H1 (cell line): ENCODE measurements at places on chromosomes 6 and 20.

GRCh38 chr6:151166180-151166579, 73.6 kb upstream of the AKAP12 start:
- DNase-seq, result no peak
- no peak overlapping the region for H3K27ac ChIP-seq
- no peaks in the 10 kb centered on the region for H3K36me3 ChIP-seq
- no peak overlapping the region for H3K4me3 ChIP-seq

DNA sequence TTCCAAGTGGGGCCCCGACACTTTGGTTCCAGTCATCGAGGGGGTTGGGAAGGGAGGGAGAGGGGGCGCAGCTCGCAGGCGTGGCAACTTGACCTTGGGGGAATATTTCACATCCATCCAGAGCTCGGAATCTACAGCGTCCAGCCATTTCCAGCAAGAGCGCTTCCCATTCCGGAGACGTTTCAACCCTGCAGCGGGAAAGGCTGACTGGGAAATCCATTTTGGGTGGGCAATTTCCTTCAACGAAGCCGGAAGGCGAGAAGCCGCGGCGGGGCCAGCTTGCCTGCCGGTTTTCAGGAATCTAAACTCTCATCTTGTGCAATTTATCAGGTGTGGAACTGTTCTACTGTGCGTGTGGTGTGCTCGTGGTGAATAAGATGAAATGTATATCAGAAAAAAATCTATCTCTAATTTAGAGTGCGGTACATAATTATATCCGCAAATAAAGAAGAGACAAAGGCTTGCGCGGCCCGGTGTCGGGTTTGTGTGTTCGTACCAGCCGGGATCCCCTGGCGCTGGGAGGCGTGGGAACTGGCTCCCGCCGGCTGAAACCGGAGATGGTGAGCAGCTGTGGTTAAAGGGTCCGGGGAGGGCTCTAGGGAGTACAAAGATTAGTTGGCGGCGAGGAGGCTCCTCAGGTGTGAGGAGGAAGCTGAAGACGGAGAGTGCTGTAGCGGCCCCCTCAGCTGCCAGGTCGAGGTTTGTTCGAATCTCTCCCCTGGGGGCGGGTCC, 4.8 kb downstream of the SLC32A1 start:
- peak overlapping the region; percentile 59 for H3K4me3 ChIP-seq
- peaks cover 65% of the 10 kb centered on the region for H3K27me3 ChIP-seq
- H3K36me3 ChIP-seq, result no peaks in the 10 kb centered on the region
- no peak overlapping the region for H3K27ac ChIP-seq

GRCh38 chr6:45466686-45467085, 89.0 kb upstream of the SUPT3H start:
- no peaks in the 10 kb centered on the region for H3K36me3 ChIP-seq
- no peak for DNase-seq
- H3K4me3 ChIP-seq, result no peak overlapping the region
- no peak overlapping the region for H3K27ac ChIP-seq

- H3K4me3 ChIP-seq, result no peak overlapping the region
- H3K36me3 ChIP-seq, result no peaks in the 10 kb centered on the region
- H3K4me1 ChIP-seq, result no peaks in the 10 kb centered on the region; the same call in 1 of the 2 replicates
- no peak for DNase-seq
- H3K27me3 ChIP-seq, result no peaks in the 10 kb centered on the region
These were observed 41.3 kb downstream of the NCOA3 start for GRCh38 chr20:47543006-47543431.

GRCh38 chr20:5767493-5768098, 17.4 kb downstream of the SHLD1 start:
- H3K36me3 ChIP-seq, result no peaks in the 10 kb centered on the region
- no peak overlapping the region for H3K27ac ChIP-seq
- H3K4me3 ChIP-seq, result no peak overlapping the region
- H3K4me1 ChIP-seq, result no peaks in the 10 kb centered on the region
- no peaks in the 10 kb centered on the region for H3K27me3 ChIP-seq
- DNase-seq, result no peak

GRCh38 chr6:170049641-170050561, 241.0 kb downstream of the DLL1 start:
- H3K36me3 ChIP-seq, result no peaks in the 10 kb centered on the region
- no peak for DNase-seq
- no peak overlapping the region for H3K4me3 ChIP-seq
- H3K27me3 ChIP-seq, result no peaks in the 10 kb centered on the region
- H3K4me1 ChIP-seq, result no peaks in the 10 kb centered on the region; the same call in 1 of the 2 replicates
- no peak overlapping the region for H3K27ac ChIP-seq

DNA sequence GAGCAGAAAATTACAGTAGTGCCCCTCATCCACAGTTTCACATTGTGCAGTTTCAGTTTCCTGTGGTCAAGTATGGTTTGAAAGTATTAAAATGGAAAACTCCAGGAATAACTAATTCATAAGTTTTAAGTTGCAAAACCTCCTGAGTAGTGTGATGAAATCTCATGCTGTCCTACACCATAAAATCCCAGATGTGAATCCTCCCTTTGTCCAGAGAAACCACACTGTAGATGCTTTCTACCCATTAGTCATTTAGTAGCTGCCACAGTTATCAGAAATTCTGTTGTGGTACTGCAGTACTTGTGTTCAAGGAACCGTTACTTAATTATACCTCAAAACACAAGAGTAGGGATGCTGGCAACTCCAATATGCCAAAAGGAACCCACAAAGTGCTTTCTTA, 74.7 kb downstream of the PTCHD4 start:
- DNase-seq, result no peak
- no peaks in the 10 kb centered on the region for H3K4me1 ChIP-seq
- no peak overlapping the region for H3K27ac ChIP-seq
- no peaks in the 10 kb centered on the region for H3K36me3 ChIP-seq
- no peak overlapping the region for H3K4me3 ChIP-seq
- H3K27me3 ChIP-seq, result no peaks in the 10 kb centered on the region

GRCh38 chr20:48621376-48622078, 206.3 kb downstream of the PREX1 start:
- H3K27ac ChIP-seq, result no peak overlapping the region
- H3K4me1 ChIP-seq, result peaks cover 4% of the 10 kb centered on the region; the same call in 1 of the 2 replicates
- H3K36me3 ChIP-seq, result no peaks in the 10 kb centered on the region

DNA sequence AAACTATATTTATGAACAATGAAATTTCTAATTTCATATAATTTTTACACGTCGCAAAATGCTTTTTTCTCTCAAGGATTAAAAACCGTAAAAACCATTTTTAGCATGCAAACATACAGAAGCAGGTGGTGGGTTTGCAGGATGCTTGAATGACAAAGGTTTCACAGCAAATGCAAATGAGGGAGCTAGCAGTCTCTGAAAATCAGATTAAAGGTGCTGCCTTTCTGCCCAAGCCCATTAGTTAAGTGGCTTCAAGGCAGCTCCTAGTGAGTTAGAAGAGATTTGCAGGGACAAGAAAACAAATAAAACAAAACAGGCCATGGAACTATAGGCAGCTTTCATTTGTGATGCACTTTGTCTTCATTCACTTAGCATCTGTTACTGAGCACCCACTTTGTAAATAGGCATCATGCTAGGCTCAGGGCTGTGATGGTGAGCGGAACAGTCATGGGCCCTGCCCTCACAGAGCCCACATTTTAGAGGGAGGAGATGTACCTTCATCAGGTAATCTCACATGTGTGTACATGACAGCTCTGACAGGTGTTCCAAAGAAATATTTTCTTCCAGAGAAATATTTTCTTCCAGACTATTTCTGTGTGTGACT, 29.5 kb downstream of the NAPB start:
- H3K27me3 ChIP-seq, result no peaks in the 10 kb centered on the region
- H3K36me3 ChIP-seq, result peaks cover 31% of the 10 kb centered on the region
- no peak overlapping the region for H3K27ac ChIP-seq
- no peak for DNase-seq
- peaks cover 14% of the 10 kb centered on the region for H3K4me1 ChIP-seq
- no peak overlapping the region; the same call in 1 of the 2 replicates for H3K4me3 ChIP-seq

- H3K4me1 ChIP-seq, result no peaks in the 10 kb centered on the region
- no peaks in the 10 kb centered on the region for H3K27me3 ChIP-seq
- DNase-seq, result no peak
- H3K4me3 ChIP-seq, result no peak overlapping the region
- no peak overlapping the region for H3K27ac ChIP-seq
- H3K36me3 ChIP-seq, result no peaks in the 10 kb centered on the region
These were observed 94.2 kb downstream of the UTRN start for GRCh38 chr6:144379356-144379755.

- no peak for DNase-seq
- H3K36me3 ChIP-seq, result no peaks in the 10 kb centered on the region
- H3K27me3 ChIP-seq, result no peaks in the 10 kb centered on the region
- H3K27ac ChIP-seq, result no peak overlapping the region
- peak overlapping the region; percentile 92 for H3K4me3 ChIP-seq
These were observed 669 bp upstream of the PEX6 start for GRCh38 chr6:42979523-42980177.

DNA sequence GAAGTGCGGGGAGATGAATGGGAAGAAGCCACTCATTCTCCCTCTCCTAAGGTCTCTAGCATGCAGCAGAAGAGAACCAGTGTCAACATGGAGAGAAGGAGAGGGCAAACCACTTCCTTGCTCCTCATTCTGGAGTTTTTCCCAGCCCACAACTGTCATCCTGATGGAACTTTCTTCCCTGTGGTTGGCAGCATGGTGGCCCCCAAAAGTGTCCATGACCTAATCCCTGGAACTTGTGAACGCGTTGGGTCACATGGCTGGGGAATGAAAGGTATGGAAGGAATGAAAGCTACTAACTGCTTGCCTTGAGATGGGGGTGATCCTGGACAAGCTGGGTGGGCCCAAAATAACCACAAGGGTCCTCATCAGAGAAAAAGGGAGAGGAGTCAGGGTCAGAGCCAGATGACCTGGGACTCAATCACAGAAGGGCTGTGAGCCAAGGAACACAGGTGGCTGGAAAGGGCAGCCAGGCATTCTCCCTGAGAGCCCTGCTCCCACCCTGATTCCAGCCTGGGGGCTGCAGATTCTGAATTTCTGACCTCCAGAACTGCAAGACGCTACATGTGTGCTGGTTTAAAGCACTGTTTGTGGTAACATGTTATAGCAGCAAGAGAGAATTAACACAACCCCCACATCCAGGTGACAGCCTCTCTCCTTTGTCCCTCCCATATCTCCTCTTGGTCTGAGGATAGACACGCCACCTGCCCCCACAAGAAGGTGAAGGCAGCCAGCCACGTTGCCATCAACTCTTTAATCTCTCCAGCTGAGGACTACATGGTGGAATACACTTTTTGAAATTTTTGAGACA, 63.2 kb downstream of the PYGB start:
- H3K4me1 ChIP-seq, result peaks cover 3% of the 10 kb centered on the region; the same call in 1 of the 2 replicates
- no peak for DNase-seq
- H3K4me3 ChIP-seq, result no peak overlapping the region
- no peaks in the 10 kb centered on the region for H3K27me3 ChIP-seq

DNA sequence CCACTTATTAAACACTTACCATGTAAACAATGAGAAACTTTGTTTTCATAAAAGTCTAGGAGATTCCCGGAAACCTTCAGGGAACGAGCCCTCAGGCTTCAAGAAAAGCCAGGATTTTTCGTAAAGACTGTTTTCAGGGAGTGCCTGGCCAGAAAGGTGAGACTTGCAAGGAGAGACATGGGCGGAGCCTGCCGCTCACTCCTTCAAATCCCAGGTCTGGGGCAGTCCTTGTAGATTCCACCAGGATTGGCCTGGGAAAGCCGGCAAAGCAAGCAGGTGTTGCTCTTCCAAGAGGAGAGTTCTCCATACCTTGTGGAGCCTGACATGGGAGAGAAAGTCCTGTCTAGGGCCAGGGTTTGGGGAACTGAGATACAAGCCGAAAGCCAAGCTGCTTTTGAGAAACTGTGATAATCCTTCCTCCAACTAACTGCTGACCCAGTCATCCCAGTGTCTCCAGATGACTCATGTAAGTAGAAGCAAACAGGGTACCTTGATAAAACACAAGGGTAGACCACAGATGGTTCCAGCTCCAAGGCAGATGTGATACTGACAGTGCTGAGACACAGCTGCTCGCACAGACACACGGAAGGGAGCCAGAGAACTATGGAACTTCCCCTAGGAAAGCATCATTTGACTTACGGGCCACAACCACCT, 69.4 kb upstream of the NAA20 start:
- H3K36me3 ChIP-seq, result no peaks in the 10 kb centered on the region
- no peaks in the 10 kb centered on the region for H3K4me1 ChIP-seq
- no peaks in the 10 kb centered on the region for H3K27me3 ChIP-seq
- DNase-seq, result no peak
- no peak overlapping the region for H3K27ac ChIP-seq
- H3K4me3 ChIP-seq, result no peak overlapping the region

GRCh38 chr6:80029470-80029869, 25.0 kb downstream of the TTK start:
- peaks cover 72% of the 10 kb centered on the region for H3K36me3 ChIP-seq
- no peak for DNase-seq
- H3K4me1 ChIP-seq, result no peaks in the 10 kb centered on the region
- H3K4me3 ChIP-seq, result no peak overlapping the region

- no peaks in the 10 kb centered on the region for H3K27me3 ChIP-seq
- H3K36me3 ChIP-seq, result no peaks in the 10 kb centered on the region
- H3K4me3 ChIP-seq, result no peak overlapping the region
- DNase-seq, result no peak
- no peaks in the 10 kb centered on the region for H3K4me1 ChIP-seq
These were observed 16.6 kb upstream of the SCML4 start for GRCh38 chr6:107840636-107841274.

- no peak overlapping the region for H3K27ac ChIP-seq
- H3K4me3 ChIP-seq, result no peak overlapping the region
- H3K36me3 ChIP-seq, result no peaks in the 10 kb centered on the region
- DNase-seq, result no peak
- no peaks in the 10 kb centered on the region for H3K27me3 ChIP-seq
- H3K4me1 ChIP-seq, result no peaks in the 10 kb centered on the region
These were observed 30.8 kb downstream of the DPPA5 start for GRCh38 chr6:73323323-73323722.

GRCh38 chr20:54707801-54708200, 232.4 kb downstream of the DOK5 start:
- H3K27ac ChIP-seq, result no peak overlapping the region
- peaks cover 1% of the 10 kb centered on the region for H3K27me3 ChIP-seq
- no peak for DNase-seq
- H3K36me3 ChIP-seq, result no peaks in the 10 kb centered on the region
- no peak overlapping the region for H3K4me3 ChIP-seq
- no peaks in the 10 kb centered on the region for H3K4me1 ChIP-seq
